G401 (cell line): ENCODE measurements at places on chromosomes 11 and 22. TPM values are rescaled to one million over a fixed set of nuclear protein-coding genes. Genes with fewer than 3 reads are reported as not detected.
A peak's percentile ranks its signal among the peaks of the same experiment; 100 is the strongest.

DNA sequence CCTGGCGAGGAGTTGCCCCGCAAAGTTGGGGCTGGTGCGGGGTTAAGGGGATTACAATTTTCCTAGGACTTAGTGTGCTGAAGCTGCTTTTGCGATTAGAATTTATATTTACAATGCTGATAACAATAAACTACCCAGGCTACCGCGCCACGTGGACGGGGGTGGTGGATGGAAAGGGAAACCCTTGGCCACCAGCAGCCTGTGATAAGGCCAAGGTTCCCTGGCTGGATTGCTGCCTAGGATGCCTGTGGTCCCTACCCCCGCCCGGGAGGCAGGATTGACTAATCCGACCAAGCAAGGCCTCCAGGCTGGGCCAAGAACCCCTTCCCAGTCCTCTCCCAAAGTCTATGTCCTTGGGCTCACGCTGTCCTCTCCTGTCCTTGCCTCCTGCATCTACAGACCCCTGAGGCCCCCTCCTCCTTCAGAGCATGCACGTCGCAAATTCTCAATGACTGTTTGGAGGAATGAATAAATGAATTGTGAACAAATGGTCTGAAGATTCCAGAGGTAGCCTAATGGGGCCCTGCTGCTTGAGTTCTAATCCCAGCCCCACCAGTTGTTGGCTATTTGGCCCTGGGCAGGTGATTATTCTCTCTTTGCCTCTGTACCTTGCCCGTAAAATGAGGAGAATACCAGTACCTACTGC is 7.6 kb upstream of the CHKA start:
- peak; percentile 17 for DNase-seq

DNA sequence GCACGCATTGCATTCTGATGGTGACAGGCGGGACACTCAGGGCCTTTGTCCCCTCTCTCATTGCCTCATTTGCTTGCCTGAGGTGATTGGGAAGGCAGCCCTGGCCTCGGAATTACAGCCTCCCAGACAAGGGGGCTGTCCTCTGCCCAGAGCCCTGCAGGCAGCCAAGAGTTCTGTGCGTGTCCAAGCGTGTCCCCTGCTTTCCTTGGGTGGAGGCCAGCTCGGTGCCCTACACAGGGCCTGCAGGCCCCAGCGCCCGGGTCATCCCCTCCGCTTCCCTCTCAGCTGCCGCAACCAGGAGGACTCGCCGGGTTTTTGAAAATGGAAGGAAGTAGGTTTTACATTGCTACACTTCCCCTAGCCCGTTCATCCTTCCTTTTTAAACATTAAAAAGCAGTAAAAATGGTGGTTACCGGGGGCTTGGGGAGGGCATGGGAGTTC is 1.9 kb downstream of the GRAMD4 start:
- peak; percentile 36 for DNase-seq

DNA sequence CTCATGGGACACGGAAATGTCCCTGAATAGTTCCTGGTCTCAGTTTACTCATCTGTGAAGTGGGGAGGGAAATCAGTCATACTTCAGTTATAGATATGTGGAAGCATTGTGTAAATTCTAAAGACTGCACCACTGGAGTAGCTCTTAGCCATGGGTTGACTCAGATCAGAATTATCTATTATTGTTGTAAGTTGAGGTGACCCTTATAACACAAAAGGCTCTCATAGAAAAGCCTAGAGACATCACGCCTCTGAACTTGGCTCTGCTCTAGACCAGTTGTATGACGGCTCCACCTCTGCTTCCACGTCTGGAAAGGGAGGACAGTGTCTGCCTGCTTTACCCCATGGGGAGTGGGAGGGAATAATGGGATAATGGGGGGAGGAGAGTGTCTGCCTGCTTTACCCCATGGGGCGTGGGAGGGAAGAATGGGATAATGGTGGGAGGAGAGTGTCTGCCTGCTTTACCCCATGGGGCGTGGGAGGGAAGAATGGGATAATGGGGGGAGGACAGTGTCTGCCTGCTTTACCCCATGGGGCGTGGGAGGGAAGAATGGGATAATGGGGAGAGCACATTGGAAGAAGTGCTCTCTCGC is 98.2 kb downstream of the AMOTL1 start:
- no peak for DNase-seq

CRYBB3 gene
- total RNA-seq = not detected in 2 replicates

DNA sequence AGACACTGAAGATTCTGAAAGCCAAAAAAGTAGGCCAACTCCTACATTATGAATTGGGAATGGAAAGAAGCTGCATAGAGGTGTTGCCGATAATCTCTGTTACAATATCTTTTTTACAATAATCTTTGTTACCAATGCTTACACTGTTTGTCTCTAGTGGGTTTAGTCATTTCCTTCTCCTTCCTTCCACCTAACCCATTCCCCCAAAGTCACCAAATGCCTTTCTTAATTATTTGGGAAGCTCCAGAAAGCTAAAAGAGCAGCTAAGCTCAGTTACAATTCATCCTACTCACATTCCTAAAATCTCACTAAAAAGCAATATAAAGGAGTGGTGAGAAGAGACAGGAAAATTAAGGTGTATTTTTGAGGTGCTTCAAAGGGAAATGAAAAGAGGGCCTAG is 313.7 kb downstream of the SWAP70 start:
- no peak for DNase-seq

GAL3ST3 gene
- total RNA-seq = not detected in 2 replicates

- DNase-seq = no peak
Observed at GRCh38 chr22:47695176-47695575, 932.7 kb downstream of the TBC1D22A start.

GSC2 gene
- total RNA-seq = 0.44 TPM in 1 of 2 replicates, not detected in the other

DNA sequence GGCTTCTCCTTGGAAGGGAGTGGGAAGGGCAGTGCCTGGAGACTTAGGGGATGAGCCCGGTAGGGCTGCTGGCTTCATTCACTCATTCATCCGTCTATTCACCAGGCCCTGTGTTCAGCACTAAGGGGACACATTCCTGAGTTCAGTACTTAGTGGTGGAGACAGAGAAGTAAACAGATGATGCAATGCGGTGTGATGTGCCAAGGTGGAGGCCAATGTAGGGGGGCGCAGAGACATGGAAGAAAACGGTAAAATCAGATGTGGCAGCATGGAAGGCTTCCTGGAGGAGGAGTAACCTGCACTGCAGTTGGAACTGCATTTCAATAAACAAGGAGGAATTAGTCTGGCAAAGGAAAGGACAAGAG is 21.3 kb downstream of the GRIK4 start:
- DNase-seq = no peak

- DNase-seq = no peak
Observed at GRCh38 chr11:18757811-18758210, 31.8 kb upstream of the IGSF22 start.
